Ovary (tissue), 10 donors: ENCODE measurements at places on chromosomes 12 and 14.

DNA sequence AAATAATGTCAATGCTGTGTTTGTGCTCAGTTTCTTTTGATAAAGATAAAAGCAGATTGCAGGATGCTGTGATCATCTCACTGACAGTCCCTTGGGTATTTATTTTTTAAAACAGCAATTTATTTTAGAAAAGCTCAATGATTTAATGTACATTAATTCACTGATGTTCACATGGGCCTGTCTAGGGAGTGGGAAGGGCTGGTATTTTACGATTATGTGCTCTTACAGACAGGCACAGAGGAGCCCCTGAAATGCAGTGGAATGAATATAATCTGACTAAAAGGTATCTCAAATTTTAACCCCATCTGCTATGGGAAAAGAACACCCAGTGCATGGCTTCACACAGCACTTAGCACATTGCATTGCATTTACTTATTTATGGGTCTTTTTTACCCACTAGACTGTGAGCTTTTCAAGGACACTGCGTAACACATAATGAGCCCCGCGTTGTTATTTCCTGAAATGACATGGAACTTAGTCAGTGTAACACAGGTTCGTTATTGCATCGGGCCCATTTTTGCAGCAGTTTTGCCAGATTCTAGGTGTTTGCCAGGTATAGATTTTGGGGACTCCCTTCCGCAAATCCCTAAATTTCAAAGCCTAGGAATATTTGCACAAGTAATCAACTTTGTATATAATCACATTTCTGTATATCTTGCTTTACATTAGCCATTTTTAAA is 425.3 kb upstream of the FBXO33 start:
- DNase-seq: no peak

DNA sequence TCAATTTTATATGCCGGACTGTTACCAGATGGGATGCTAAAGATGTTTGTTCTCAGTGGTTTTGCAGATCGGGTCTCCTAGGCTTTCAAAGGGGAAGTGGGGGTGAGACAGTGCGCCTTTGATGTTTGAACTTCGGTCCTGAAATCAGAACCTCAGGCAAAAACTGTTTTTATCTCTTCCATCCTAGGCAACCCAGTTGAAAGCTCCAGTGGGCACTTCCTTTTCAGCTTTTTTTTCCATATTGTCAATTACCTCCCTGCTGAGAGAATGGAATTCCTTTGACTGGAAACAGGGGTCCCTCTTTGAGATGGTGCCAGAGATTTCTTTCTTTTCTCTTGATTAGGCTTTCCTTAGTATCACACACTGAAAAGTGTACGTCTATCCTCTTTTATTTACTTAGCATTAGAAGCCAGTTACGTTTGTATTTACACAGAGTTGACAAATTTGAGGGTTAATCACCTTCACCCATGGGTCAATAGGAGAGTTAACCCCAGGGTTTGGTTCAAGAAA is 40.0 kb downstream of the NUAK1 start:
- no peak for DNase-seq

DNA sequence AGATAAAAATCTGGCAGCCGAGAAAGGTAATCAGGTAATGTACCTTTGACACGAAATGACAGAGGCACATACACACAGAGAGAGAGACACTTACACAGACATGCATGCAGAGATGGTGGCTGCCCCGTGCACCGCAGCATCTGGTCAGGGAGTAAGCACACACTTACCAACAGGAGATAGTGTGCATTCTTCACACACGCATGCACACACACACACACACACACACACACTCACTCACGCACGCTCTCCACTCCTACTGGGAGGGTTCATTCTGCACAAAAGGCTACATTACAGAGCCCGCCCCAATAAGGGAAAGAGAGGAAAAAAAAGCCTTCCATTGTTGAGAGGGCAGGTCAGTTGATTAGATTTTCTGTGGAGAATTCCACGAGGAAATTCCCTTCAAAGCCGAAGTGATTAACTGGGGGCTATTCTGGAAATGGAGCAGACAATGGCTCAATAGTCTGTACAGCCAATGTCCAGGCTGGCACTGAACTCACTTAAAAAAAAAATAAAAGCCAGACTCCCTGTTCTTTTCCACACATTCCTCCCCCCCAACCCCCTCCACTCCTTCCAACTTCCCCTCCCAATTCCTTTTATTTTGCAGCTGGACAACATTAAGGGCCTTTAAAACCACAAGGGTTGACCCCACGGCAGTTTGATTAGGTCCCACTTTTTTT is 1.4 kb upstream of the SOX5 start:
- DNase-seq: peak; percentile 18

DNA sequence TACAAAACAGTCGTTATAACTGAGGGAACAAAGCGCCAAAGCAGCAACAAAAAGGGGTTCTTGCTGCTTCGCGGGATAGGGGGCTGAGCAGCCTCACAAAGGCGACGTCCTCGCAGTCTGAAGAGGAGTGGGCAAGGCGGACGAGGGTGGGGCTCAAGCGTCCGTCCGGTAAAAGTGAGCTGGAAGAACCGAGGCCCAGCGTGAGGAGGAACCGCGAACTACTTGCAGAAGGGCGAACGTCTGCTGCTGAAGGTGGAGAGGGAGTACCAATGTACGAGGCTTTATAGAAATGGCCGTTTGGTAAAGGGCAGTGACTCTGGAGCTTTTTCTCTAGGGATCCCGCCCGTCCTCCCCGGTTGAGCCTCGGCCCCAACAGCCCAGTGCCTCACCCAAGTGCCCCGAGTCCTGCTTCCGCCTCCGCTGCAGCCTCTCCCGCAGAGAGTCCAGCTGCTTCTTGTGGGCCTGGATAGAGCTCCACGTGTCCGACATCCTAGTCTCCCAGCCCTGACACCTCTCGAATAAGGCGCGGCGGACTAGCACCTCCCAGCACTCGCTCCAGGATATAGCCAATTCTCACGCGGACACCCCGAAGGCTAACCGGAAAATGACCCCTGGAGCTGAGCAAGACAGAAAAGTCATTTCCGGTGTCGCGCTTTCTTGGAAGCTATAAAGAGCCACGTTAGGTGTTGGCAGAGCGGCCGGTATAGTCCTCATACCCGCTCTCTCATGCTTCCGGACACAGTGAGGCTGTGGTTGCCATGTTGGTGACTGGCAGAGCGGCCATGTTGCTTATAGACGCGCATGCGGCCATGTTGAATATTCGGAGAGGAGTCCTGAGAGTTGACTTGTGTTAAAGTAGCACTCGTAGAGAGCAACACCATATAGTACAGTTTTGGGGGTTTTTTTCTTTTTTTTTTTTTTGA is at the start of gene METTL3:
Gene METTL3, minus strand, starts transcription at position 606 of the 923 bp plus-strand sequence. Its CDS starts 117 bp downstream, at position 489.
- peak; percentile 97 for DNase-seq

- DNase-seq: no peak
Measured at GRCh38 chr12:123713398-123713797, 1.2 kb downstream of the ATP6V0A2 start.

GRCh38 chr12:59230334-59230733 is 310.0 kb upstream of the LRIG3 start:
- no peak for DNase-seq

DNA sequence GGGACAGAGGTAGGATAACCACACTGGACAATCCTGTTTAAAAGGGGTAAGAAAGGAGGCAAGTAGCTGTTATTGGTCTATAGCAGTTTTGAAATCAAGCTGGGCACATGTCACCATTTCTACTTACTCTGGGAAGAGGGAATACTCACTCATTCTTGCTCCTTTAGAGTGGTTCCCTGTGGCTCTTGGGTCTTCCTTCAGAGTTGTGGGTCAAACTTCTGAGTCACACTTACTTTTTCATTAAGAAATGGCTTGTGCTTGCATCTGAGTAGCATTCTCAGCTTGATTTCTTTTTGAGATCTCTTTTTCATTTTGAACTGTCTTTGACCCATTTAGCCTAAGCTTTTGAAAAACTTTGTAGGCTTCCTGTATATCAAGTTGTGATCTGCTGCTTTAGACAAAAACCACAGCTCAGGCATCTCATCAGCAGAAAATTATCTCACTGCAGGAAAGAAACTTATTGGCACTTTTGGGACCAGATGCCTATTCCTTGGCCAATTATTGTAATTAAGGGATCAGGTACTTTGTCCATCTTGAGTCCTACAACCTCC is 122.2 kb downstream of the AEBP2 start:
- no peak for DNase-seq

- no peak for DNase-seq
Measured at GRCh38 chr12:88228720-88229119, 86.6 kb downstream of the TMTC3 start.

DNA sequence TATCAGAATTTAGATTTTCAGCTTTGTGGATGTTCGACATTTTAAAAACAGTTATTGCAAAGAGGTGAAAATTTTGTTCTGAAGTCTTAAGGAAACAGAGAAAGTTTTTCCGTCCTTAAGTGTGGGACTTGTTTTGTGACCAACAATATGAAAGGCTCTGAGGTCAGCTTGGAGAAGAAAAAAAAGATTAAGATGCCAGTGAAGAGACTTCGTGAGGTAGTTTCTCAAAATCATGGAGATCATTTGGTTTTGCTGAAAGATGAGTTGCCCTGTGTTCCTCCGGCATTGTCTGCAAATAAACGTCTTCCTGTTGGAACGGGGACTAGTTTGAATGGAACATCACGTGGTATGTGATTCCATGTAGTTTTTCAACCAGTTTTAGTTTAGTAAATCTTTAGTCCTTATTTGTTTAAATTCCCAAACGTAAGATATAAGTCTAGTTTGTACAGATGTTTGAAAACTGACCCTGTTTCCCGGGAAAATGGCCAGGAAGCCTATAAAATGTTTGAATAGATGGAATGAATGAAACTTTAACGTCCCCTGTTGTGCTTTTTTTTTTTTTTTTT is 682 bp downstream of the KIAA0586 start:
- DNase-seq: no peak

GRCh38 chr14:32481707-32482106 is 152.6 kb downstream of the AKAP6 start:
- no peak for DNase-seq

DNA sequence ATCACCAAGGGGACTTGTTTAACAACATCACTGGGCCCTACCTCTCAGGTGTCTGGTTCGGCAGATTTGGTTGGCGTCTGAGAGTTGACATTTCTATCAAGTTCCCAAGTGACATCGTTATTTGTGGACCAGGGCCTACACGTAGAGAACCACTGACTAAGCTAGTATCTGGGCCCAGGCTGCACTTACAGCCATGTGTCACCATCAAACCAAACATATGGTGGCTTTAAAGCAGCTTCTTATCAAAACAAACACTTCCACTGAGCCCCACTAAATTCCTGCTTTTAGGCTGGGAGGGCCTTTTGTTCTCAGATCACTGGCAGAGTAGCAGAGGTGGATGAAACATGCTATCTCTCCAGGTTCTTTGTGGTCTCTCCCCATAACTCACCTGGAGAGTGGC is 220.5 kb downstream of the PELI2 start:
- no peak for DNase-seq

- no peak for DNase-seq
Measured at GRCh38 chr14:54698966-54699530, 132.1 kb downstream of the SAMD4A start.

- DNase-seq: no peak
Measured at GRCh38 chr14:67270933-67271332, 29.7 kb downstream of the PALS1 start.

GRCh38 chr14:72701237-72701565 is 192.7 kb downstream of the DPF3 start:
- no peak for DNase-seq

DNA sequence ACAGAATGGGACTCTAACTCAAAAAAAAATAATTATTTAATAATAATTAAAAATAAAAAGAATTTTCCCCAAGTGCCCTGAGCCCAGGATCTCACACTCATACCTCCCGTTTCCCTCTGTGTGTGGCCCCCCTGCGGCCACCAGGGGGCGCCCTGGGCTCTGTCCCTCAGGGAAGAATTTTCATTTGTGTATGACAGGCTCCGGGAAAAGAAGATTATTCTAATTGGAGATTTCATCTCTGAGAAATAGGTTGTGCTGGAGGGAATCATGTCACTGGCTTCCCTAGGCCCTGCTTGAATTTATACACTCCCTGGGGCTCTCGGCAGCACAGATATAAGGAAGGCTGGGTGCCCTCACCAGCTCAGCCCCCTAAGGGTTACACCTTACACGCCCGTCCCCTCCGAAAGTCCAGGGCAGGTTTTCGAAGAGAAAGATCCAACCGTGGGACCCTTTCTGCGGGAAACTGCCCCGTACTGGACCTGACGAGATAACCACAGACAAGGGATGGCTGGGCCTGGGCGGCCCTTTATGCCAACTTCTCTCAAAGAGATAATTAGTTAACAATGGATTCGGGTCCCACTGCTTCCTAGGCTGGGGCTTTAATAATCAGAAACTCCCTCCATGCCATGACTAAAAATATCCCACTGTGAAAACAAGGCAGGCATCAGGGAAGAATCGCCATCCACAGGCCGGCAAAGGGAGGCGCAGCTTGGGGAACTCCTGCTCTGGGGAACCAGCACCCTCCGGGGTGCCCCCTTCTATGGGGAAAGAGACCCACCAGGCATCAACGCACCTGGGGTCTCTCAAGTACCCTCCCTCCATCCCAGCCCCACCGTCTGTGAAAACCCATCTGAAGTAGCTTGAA is 80.7 kb downstream of the KDM2B start:
- peak; percentile 85 for DNase-seq

DNA sequence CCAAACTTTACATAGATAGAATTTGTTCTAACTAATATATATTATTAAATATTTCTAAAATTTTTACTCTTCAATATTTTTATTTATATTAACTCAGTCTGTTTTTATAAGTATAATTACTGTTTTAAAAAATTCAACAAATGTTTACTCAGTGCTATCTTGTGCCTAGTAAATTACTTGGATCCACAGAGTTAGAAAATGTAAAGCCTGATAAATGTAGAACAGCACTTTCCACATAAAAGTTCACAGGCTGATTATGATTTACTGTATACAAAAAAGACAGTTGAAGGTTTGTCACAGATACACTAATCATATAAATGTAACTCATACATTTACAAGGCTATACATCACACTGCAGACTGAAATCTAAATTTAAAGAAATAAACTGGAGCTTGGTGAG is 170.0 kb downstream of the FOXG1 start:
- DNase-seq: no peak

GRCh38 chr12:24561411-24561871 is 387.5 kb downstream of the BCAT1 start:
- DNase-seq: no peak

- no peak for DNase-seq
Measured at GRCh38 chr12:12403264-12404248, 46.7 kb downstream of the BORCS5 start.

DNA sequence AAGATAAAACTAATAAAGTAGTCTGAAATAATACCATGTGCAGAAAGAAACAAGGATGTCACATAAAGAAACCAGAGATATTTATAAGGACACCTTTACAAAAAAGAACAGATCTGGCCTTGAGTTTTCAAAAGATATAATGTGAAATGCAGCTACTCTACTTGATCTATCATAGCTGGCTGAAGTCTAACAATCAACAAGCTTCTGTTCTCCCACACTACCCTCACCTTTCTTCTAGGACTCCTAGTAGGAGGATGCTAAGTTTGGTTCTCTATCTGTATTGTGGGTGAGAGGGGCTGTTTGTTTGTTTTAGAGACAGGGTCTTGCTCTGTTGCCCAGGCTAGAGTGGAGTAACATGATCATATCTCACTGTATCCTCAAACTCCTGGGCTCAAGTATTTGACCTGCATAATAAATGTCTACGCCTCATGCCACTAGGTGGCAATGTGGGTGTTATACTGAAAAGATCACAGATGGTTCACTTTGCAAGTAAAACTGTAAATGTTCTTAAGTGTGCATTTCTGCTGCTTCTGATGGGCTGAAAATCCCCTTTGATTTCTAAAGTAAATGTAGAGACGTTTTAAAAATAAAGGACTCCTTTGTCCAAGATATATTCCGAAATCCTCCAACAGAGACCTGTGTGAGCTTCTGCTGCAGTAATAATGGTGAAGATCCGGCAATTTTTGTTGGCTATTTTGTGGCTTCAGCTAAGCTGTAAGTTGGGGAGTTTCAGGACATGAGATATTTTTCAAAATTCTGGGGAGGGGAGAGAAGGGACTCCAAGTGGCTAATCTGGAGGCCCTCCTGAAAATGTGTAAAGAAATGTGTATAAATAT is 269.3 kb downstream of the DAD1 start:
- DNase-seq: no peak
